ENCODE measurements at places on chromosomes 7 and 10.

- no peak for DNase-seq
Observed at GRCh38 chr7:5701085-5701914, 80.2 kb downstream of the RNF216 start.

- DNase-seq = no peak
Observed at GRCh38 chr10:3067859-3068179, 471 bp downstream of the PFKP start.

DNA sequence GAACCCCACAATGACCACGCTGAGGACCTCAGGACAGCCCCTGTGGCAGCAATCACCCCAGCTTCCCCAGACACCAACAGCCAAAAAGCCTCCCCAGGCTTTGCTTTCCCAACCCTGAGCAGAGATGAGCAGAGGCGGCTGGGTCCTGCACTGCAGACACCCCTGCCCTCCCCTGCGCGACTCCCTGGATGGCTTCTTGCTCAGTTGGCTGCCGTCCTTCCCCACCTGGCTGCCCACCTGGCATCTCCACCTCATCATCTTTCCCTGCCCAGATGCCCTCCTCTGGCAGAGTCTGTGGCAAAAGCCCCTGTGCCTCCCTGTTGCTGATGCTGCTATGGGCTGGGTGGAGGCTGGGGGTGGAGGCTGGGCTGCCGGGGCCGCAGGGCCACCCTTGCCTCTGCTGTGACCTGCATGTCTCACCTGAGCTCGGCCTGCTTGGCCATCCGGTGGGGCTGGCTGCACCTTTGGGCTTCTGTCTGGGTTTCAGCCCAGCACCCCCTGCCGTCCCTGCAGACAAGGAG is 567.7 kb downstream of the TCERG1L start:
- no peak for DNase-seq

- no peak for DNase-seq
Observed at GRCh38 chr10:133309720-133310398, 1.1 kb downstream of the ZNF511 start.

DNA sequence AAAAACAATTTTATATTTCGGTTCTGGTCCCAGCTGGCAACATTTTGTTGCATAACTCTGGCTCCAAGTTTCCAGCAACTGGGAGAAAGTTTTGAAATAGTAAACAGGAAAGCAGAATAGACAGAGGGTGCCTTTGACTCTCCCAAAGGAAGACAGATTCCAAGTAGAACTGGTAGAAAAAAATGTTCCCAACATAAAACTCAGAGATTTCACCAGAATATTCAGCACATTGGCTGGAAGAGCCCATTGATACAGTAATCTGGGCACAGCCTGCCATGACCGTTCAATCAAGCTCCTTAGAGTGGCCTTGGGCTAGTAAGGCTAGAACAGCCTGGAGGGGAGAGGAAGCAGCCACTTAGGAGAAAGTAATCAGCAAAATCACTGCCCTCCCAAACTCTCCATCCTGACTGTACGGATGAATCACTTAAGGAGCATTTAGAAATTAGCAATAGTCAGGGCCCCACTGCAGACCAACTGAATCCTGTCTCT is 120.4 kb downstream of the CUBN start:
- no peak for DNase-seq

GRCh38 chr7:157125376-157126223 is 13.1 kb upstream of the UBE3C start:
- DNase-seq = no peak

GRCh38 chr7:93535616-93536015 is 38.9 kb downstream of the CALCR start:
- no peak for DNase-seq

DNA sequence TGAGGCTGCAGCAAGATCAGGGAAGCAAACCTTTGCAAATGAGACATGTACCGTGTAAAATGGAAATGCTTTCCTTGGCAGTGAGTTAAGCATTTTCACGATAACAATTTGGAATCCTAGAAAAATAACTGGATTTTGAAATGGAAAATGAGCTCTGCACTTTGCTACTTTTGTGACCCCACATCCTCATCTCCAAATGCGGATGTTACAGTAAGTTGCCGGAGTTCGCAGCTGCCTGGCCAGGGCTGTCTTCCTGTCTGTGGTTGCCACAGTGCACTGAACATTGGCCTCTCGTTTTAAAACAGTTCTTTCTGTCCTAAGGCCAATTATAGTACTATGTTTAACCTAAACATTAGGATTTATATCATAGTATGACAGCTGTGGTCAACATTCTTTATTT is 136.2 kb upstream of the FZD8 start:
- no peak for DNase-seq

- peak; percentile 4 for DNase-seq
Observed at GRCh38 chr10:52308251-52309031, 5.6 kb upstream of the DKK1 start.

DNA sequence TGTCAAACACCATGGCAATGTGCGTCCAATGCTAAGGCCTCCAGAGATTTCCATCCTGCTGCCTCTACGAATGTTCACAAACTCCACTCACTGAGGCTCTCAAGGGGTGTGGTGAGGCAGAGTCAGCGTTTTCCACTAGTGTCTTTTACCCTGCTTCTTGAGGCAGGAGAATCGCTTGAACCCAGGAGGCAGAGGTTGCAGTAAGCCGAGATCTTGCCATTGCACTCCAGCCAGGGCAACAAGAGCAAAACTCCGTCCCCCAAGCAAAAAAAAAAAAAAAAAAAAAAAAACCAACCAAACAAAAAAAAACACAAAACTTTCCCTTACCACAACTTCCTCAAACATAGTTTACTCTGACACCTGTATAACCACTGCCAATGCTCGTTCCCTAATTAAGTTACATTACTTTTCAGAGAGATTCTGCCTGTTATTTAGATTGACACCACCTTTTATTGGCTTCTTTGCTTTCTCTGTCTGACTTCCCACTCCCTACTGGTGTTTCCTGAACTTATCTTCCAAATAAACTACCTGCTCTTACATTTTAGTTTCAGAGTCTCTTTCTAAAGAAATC is 102.1 kb upstream of the ZNF746 start:
- no peak for DNase-seq

GRCh38 chr10:109166935-109167334 is 756.4 kb downstream of the XPNPEP1 start:
- DNase-seq = no peak

- no peak for DNase-seq
Observed at GRCh38 chr10:129868449-129869035, 95.5 kb downstream of the EBF3 start.

DNA sequence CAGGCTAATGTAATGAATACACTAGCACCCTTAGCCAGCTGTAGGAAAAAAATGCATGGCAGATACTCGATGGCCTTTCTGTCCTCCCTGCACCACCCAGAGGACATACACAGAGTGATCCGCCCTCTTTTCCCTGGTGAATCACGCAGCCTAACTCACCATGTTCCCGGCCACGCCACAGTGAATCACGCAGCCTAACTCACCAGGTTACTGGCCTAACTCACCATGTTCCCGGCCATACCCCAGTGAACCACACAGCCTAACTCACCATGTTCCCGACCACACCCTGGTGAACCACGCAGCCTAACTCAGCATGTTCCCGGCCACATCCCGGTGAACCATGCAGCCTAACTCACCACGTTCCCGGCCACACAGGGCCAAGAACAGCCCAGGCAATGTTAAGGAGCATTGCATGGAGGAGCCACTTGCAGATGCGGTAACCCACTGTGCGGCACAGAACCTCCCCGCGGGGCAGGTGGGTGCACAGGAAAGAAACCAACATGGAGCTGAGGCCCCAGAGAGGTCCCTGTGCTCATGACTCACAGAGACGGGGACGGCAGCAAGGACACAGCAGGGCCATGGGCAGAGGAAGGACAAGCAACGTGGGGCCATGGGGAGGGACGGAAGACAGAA is 508.5 kb downstream of the DNAJB6 start:
- DNase-seq = no peak

GRCh38 chr10:123554656-123555055 is 111.5 kb upstream of the GPR26 start:
- no peak for DNase-seq

DNA sequence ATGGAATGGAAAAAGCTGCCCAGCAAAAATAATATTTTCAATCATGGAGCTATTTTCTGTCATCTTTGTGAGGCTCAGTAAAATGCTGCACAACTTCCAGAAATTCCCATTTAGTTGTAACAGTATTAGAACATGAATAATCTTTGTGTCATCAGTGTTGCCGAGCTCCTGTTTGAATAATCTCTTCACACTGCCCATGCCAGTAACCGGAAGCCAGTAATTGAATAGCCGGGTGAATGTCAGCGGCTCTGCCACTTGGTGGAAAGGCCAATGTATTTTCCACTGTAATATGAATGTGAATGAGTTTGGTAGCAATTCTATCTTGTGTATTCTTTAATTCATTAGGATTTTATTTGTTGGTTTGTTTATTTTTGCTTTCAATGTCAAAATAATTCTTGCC is 172.5 kb upstream of the INSYN2A start:
- DNase-seq = no peak

DNA sequence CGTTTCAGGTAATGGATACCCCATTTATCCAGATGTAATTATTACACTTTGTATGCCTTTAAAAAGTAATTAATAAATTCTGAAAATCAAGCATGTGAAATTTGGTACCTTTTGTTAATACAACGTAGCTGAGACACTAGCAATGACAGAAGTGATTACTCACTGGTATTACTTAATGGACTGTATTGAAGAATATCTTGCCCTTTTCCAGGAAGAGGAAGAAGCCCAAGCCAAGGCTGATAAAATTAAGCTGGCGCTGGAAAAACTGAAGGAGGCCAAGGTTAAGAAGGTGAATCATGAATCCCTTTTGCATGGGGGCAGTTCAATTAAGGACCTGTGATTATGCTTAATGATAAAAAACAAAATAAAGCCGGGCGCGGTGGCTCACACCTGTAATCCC is 64.8 kb downstream of the APBB1IP start:
- DNase-seq = no peak

DNA sequence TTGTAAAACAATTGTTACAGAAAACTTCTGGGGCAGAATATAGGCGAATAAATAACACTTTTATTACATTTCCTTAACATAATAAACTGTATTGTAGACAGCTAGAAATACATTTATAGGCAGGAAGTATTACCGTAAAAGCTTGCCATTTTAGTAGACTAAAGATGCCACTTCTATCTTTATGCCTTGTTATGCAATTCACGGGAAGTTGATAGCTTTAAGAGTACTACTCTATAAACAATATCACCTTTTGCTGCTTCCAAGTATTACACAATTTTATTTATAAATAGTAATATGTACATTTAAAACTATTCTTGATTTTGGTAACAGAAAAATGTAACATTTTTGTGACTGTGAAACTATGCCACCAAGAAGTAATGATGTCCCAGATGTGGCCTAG is 37.9 kb downstream of the PALS2 start:
- DNase-seq = no peak

DNA sequence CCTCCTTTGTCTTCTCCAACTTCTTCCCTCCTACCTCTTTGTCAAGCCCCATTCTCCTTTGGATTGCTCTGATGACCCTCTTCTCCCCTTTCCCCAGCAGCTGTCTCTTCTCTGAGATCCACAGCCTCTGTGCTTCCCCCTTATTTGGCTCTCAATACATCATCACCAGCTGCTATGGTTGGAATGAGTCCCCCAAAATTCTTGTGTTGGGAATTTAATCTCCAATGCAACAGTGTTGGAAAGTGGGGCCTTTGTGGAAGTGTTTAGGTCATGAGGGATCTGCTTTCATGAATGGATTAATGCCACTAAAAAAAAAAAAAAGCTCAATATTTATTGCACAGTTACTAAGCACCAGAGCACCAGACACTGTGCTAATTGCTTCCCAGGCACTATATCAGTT is 39.2 kb upstream of the FRMD4A start:
- no peak for DNase-seq

GRCh38 chr10:8023851-8024250 is 30.6 kb upstream of the GATA3 start:
- no peak for DNase-seq

DNA sequence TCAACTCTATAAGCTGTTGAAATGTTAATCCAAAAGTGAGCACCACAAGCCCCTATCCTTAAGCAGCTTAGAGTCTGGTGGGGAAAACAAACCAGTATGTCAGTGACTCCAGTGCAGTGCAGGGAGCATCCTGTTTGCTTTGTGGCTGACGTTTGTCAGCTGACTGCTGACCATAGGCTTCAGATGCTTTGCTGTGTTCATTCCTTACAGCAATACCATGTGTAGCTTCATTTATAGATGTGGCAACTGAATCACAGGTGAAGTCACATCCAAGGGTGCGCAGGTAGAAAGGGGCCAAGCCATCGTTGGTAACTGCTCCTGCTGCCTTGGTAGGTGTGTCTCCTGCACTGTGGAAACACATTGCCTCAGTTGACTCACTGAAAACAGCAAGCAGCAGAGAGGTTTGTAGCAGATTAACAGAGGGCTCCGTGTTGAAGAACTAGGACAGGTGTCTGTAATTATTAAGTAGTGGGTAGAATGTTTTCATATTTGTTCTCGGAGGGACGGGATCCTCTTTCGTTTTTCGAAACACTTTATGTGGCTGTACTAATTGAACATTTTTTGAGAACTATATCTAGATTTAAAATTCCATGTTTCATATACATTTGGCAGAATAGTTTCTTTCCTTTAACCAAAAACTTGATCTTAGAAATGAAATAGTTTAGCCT is 2.0 kb downstream of the INSIG1 start:
- no peak for DNase-seq

GRCh38 chr10:133295426-133296320 is 13.0 kb downstream of the TUBGCP2 start:
- DNase-seq = no peak

GRCh38 chr7:51139796-51140195 is 176.8 kb downstream of the COBL start:
- DNase-seq = no peak

- DNase-seq = no peak
Observed at GRCh38 chr10:28768227-28768626, 90.9 kb downstream of the BAMBI start.

- no peak for DNase-seq
Observed at GRCh38 chr10:52814506-52814905, 41.9 kb upstream of the MBL2 start.

DNA sequence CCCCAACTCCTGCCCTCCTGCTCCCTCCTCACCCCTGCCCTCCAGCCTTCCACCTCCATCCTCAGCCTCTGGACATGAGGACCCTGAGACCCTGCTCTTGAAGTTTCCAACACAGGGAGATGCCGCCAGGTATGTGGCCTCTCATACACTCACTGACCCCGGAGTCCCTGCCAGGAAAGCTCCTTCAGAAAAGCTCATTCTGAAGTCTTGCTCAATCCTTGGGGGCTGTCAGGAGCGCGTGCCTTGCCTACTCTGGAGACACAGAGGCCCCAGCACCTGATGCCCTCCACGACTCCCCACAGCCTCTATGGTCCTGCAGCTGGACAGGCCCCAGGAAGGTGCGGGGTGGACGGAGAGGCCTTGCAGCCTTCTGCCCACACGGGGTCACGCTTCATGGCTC is 11.0 kb downstream of the NUDT1 start:
- DNase-seq = no peak

GRCh38 chr7:132403465-132404110 is 172.7 kb downstream of the PLXNA4 start:
- DNase-seq = no peak

Data from CMK (cell line).